ENCODE measurements at places on chromosomes 13 and 19.

DNA sequence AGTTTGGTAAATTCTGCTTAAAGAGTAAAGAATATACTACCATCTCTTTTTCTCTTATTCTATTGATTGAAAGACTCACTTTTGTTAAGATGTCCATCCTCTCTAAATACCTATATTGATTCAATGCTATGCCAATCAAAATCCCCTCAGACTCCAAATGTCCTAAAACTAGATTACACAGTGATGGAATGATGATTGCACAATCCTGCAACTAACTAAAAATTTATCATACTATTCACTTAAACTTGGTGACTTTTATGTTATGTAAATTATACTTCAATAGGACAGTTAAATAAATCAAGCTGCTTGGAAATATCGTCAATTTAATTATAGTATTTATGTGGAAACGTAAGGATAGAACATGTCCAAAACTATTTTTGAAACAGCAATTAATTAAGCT, 2765.1 kb upstream of the PCDH20 start:
- DNase-seq, result no peak

DNA sequence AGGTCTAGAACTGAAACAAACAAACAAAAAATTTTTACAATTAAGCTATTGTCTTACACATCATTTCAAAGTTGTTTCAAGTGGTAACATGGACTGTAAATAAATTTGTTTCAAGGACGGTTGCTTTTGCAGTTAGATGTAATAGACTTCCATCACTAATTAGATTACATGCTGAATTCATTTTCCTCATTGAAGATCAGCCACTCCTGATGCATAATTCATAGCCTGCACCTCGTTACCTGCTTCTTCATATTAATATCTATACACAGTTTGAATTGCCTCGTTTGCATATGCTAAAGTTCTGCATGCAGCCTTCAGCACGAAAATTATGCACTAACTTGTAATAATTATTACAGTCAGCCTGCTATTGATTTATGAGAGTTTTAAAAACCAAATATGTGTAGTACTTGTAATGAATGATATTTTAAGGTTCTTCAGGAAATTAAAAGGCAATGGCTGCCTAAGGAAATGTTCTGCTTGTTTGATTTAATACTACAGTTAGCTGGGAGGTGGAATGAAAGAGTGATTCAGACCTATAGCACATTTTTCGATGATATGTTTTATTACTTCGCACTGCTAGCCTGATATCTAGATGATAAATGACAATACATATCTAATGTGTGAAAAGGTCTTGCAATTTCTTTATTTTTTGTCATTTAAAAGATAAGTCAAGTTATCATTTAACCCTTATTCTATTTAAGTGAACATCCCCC, 184.9 kb downstream of the DACH1 start:
- DNase-seq, result no peak

DNA sequence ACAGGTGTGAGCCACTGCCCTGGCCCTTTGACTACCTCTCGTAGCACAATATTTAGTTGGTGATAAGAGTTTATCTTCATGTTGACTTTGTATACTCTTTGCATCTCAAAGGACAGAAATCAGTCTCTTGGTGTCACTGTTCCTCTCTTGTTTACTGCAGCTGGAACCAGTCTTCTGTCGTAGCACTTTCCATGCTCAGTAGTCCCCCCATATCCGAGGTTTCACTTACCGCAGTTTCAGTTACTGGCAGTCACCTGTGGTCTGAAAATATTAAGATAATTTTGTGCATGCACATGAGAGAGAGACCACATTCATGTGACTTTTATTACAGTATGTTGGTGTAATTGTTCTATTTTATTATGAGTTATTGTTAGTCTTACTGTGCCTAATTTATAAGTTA, 49.1 kb downstream of the WASF3 start:
- no peak for DNase-seq

GRCh38 chr19:4831304-4831978, at the start of gene TICAM1:
TSS of gene TICAM1 (minus strand) at chr19:4831712. CDS start at chr19:4818377, 13,335 bp downstream.
- DNase-seq, result peak; percentile 77

GRCh38 chr19:5947435-5947834, 30.5 kb downstream of the RANBP3 start:
- no peak for DNase-seq

DNA sequence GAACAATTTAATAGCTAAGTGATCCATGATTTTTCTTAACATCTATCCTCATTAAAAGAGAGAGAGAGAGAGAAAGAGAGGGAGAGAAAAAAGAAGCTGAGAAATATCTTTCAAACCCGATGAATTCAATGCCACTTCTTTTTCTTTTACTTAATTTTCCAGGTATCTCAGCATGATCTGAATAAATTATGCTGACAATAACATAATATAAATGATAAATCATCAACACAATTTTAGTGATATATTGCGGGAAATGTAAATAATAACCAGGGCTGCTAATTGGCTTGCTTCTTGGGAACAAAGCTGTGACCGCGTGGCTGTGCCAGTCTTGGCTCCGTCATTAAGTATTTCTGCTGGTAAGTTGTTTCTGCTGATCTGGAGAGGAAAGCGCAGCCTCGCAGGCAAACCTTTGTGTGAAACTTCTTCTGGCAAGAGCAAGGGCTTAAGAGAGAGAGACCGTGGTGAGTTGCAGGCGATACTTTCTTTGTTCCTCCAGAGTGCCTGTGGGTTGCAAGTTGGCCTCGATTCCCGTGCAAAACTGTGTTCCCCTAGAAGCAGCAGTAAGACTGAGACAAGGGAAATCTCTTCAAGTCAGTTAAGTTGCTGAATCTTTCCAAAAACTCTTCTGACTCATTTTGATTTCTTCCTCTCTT, 489.1 kb upstream of the TSHZ3 start:
- no peak for DNase-seq

DNA sequence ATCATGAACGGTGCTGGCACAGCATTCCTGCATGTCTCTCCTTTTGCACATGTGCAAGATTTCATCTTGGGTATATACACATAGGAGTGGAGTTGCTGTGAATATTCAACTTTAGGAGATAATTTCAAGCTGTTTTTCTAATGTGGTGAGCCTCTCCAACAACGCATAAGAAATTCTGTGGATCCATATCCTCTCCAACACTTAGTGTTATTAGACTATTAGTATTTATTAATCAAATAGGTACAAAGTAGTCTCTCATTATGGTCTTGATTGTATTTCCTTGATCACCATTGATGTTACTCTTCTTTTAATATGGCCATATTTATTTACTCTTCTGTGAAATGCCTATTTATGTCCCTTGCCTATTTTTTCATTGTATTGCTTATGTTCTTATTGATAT, 114.5 kb downstream of the URI1 start:
- no peak for DNase-seq

GRCh38 chr13:50593207-50593606, 250.3 kb downstream of the DLEU7 start:
- DNase-seq, result no peak

- no peak for DNase-seq
Observed at GRCh38 chr19:47274891-47275761, 441 bp downstream of the INAFM1 start.

DNA sequence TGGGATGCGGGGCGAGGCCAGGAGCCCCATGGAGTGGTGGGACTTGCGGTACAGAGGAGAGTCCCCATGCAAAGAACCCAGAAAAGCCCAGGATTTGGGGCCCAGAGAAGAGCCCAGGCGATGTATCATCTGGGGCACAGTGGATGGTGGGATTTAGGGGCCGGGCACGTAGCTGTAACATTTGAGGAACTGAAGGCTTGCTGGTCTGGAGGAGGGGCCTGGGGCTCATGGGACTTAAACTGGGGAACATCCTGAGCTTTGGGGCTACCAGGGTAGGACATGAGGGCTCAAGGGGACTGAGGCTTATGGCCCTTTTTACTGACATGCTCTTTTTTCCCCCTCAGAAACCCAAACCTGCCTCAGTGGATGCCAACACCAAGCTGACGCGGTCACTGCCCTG, 13.5 kb downstream of the MED25 start:
- DNase-seq, result no peak

DNA sequence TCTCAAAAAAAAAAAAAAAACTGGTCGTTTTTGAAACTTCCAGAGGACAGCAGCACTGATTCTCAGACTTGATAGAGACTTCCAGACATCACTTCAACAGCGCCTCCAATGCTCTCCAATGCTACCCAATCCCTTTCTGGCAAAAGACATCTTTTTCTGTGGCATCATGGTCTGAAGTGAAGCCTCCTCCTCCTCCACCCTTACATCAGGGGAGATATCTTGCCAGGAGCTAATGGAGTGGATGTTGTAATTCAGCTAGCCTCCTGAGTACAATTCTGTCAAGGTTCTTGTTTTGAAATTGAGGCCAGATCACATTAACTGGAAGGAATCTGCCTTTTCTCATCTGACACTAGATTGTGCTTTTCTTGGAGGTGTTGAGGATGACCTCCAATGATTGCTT, 24.2 kb downstream of the FXYD5 start:
- no peak for DNase-seq

GRCh38 chr13:64928696-64929499, 2301.2 kb downstream of the PCDH9 start:
- DNase-seq, result no peak

DNA sequence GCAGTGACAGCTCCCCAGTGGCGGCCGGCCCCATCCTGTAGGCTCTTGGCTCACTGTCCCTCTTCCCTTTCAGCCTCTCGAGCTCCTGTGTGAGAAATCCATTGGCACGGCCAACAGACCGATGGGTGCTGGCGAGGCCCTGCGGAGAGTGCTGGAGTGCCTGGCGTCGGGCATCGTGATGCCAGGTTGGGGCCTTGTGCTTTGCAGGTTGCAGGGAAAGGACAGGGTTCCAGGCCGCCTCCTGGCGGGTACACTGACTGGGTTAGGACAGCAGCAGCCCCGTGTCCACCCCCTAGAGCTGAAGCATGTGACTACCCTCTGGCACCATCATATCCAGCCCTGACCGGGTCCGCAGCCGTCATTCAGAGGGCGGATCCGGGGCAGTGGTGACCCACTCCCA, 21.5 kb upstream of the QTRT1 start:
- no peak for DNase-seq

- no peak for DNase-seq
Observed at GRCh38 chr13:68727798-68728197, 1379.8 kb upstream of the ATXN8OS start.

DNA sequence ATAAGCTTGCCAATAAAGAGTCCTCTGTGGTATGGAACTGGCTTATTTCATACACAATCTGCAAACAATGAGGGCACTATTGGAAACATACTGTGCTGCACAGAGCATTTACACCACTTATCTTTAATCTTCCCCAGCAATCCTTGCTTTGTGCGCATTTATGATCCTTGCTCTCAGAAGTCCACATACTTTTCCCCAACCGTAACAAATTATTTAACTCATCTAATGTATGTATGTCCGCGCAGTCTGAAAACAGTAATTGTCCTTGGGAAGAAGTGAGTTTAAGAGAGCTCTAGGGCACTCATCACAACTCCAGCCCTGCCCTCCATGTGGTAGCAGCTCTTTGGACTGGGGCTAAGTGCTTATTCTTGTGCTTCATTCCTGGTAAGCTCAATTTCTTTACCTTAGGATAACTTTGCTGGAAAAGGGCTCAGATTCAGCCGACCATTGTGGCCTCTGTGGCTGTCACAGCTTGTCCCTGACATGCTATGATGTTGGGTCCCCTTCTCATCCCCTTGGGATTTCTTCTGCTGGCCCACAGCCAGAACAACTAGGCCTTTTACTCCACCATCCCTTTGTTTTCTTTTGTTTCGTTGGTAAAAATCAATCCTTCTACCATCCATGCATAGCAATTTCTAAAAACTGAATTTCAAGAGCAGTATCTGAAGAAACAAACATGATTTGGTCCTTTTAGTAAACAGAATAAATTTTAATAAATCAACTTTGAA, 152.7 kb downstream of the TNFRSF19 start:
- DNase-seq, result no peak

DNA sequence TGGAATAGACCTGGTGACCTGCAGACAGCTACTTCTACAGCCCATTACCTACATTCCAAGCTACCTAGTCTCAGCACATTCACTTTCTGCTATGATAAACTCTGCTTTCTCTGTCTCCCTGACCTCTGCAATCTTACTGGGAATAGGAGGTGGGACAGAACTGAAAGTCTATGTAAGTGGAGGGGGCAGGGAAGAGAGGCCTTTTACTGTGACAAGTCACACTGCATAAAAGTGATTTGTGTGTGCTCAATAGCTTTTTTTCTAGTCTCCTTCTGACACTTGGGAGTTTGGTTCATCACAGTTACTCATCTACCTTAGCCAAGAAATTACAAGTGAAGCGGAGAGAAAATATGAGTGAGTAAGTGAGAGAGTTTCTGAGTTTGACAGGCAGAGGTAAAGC, 322.4 kb downstream of the OLFM4 start:
- DNase-seq, result no peak

DNA sequence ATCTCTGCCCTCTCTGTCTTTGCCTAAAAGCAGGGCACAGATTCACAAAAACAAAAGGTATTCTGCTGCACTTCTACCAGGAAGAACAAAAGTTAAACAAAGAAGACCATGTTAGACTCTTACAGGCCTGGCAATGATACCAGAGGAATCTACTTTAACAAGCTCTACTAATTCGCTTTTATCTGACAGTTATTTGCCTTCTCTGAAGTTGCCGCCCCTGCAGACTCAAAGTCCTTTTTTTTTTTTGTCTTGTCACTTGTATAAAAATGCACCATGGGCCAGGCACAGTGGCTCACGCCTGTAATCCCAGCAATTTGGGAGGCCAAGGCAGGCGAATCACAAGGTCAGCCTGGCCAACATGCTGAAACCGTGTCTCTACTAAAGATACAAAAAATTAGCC, 176.5 kb upstream of the UBL3 start:
- no peak for DNase-seq

DNA sequence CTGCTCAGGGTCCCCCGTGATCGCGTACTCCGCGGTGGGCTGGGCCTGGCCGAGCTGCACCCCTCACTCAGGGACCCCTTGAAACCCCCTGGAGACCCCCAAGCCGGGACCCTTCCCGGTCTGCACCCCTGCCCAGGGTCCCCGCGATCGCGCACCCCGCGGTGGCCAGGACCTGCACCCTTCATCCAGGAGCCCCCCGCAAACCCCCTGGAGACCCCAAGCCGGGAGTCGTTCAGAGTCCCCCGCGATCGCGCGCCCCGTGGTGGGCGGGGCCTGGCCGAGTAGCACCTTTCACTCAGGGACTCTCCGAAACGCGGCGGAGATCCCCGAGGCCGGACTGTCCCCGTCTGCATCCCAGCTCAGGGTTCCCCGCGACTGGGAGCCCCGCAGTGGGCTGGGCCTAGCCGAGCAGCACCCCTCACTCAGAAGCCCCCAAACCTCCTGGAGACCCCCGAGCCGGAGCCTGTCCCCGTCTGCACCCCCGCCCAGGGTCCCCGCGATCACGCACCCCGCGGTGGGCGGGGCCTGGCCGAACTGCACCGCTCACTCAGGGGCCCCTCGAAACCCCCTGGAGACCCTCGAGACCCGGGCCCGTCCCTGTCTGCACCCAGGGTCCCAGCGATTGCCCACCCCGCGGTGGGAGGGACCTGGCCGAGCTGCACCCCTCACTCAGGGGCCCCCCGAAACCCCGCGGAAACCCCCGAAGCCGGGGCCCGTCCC, 748 bp downstream of the LMNB2 start:
- no peak for DNase-seq
